ENCODE measurements at places on chromosomes 13 and 19.

DNA sequence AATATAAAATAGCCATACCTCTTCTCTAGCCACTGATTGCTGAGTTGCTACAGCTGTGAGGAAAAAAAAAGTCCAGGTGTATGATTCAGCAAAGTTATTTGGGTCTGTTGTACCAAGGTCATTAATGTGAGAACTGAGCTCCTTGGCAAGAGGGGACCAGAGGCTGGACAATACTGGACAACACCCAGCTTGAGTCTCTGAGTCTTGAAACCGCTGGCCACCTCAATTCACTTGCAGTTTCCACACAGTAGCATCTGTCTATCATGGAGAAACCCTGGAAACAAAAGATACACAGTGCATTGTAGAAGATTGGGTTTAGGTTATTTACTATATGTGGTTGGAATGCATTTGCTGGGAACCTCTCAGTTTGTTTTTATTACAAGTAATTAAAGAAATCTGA is 60.4 kb downstream of the WDFY2 start:
- DNase-seq: peak; percentile 3

DNA sequence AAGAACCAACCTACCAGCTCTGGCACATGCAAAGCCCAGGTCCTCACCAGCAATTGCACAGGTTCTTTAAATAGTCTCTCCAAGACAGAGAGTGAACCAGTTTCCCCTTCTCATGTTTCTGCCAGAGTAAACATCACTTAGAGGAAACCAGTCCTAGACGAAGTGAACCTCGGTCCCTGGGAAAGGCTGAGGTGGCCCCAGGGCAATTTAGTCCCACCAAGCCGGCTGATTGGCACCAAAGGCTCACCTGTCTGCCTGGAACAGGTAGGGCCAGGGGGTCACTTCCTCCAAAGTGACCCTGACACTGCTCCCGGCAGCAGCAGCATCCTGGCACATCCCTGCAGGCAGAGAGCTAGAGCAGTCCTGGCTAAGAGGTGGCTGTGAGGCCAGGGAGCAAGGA is 122.9 kb upstream of the ZNF507 start:
- DNase-seq: no peak

DNA sequence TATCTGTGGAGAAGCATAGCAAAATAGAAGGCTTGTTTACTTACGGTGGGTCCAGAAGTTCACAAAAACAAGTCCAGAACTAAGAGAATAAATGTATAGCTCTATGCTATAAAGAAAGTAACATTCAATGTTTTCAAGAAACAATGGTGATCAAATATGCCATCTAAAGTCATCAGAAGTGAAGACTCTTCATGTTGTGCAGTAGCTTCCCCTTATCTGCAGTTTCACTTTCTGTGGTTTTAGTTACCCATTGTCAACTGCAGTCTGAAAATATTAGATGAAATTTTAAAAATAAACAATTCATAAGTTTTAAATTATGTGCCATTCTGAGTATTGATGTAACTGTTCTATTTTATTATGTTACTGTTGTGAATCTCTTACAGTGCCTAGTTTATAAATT is 72.5 kb downstream of the EDNRB start:
- DNase-seq: no peak

GRCh38 chr13:111575719-111576118 is 255.3 kb downstream of the TEX29 start:
- DNase-seq: no peak

GRCh38 chr13:86831084-86831483 is 840.1 kb upstream of the SLITRK5 start:
- no peak for DNase-seq

DNA sequence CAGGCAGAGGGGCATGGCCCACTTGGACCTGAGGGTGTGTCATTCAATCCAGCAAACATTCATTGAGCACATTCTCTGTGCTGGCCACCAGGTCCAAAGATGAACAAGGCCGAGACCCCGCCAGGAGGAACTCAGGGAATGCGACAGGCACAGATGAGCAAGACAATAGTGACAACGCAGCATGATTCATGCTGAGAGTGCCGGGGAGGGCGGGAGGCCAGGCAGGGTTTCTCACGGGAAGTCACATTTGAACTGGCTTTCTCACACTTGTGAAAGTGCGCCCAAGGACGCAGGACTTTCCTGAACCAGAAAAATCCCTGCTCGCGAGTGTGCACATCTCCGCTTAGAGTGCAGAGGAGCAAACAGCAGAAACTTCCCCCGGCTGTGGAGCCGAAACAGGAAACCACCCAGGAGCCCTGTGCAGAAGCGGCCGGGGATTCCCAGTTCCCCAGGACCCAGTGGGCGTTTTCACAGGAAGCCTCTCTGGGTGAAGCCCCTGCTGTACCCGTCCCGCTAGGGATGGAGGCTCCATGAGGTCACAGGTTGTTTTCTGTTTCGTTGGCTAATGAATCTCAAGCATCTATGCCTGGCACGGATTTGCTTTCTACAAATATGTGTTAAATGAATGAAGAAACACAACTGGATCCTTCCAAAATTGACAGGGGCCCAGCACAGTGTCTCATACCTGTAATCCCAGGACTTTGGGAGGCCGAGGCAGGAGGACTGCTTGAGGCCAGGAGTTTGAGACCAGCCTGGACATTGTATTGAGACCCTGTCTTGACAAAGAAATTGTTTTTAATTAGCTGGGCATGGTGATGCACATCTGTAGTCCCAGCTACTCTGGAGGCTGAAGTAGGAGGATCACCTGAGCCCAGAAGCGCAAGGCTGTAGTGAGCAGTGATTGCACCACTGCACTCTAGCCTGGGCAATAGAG is 68.4 kb upstream of the TM9SF2 start:
- DNase-seq: peak; percentile 52

DNA sequence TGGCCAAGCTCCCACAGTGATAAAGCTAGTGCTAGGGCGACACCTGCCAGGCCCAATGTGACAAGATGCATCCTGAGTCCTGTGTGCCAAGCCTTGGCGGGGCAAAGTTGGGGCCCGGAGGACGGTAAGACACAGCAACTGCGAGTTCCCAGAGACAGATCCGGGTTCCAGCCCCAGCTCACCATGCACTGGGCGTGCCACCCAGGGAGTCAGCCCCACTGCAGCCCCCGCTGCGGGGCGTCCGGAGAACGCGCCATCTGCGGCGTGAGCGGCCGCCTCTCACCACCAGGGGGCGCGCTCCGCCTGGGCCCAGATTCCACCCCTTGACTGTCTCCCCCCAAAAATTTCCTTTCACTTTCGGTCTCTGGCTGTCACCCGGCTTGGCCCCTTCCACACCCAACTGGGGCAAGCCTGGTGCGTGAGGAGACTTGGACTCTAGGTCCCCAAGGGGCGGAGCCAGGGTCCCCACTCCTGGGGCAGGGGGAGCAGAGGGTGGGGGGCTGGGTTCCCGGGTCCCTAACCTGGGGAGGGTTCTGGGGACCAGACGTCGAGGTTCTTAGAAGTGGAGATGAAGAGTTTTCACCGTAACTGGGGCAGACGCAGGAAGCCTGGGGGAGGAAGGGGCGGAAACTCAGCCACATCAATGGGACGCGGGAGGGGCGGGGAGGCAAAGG is at the start of gene FLT3LG:
TSS of gene FLT3LG (plus strand) at position 348 of the 674 bp plus-strand sequence. CDS start 425 bp downstream, outside the sequence.
- DNase-seq: peak; percentile 76

- DNase-seq: peak; percentile 71
These were observed at the start of the genes COL4A1 and COL4A2 for GRCh38 chr13:110306960-110307766. Gene COL4A1, minus strand, starts transcription at chr13:110307157. Its CDS starts 130 bp downstream, at chr13:110307027. Gene COL4A2, plus strand, starts transcription at chr13:110307284. Its CDS starts 620 bp downstream, at chr13:110307904.

DNA sequence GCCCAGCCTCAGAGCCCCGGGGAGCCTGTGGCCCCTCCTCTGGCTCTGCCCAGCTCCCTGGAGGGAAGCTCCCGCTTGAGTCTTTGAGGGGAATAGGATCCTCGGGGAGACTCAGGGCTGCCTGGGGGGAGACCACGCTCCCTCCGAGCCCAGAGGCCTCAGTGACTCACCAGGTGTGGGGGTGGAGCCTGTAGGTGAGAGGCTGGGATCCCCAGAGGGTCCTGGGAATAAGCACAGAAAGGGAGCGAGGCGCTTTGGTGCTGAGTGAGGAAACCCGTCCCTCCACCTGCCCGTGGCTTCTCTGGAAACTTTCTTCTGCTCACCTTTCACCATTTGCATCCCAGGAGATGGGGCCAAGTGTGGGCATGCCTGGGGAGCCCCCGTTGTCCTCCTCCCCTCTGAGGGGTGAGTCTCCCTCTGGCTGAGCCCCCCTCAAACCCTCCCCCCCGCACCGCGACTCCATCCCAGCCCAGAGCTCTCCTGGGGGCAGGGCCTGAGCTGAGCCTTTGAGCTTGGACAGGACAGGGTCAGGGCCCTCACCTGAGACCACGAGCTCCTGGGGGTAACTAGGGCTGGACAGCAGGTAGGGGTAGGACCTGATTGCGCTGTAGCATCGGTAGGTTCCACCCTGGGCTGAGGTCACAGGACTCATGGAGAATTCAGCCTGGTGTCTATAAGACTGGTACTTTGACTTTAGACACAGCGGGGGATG is 2.7 kb downstream of the LILRB5 start:
- DNase-seq: no peak

DNA sequence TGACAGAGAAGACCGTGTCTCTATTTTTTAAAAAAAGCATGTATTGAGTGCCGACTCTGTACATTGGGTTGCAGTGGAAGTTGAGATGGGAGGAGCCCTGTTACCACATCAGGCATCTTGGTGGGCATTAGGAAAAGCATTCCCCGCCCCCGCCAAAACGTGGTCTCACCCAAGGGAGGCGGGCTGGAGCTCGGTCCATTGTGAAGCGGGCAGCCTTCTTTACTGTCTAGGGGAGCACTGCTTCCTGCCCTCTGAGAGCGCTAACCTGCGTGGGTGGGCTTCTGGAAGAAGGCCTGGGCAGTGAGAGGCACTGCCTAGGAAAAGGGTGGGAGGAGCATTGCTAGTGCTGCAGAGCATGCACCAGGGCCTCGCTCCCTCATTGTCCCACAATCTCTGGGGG is 3.9 kb downstream of the NR1H2 start:
- DNase-seq: no peak

- peak; percentile 21 for DNase-seq
These were observed 1.1 kb downstream of the KLHL26 start for GRCh38 chr19:18637673-18638630.

DNA sequence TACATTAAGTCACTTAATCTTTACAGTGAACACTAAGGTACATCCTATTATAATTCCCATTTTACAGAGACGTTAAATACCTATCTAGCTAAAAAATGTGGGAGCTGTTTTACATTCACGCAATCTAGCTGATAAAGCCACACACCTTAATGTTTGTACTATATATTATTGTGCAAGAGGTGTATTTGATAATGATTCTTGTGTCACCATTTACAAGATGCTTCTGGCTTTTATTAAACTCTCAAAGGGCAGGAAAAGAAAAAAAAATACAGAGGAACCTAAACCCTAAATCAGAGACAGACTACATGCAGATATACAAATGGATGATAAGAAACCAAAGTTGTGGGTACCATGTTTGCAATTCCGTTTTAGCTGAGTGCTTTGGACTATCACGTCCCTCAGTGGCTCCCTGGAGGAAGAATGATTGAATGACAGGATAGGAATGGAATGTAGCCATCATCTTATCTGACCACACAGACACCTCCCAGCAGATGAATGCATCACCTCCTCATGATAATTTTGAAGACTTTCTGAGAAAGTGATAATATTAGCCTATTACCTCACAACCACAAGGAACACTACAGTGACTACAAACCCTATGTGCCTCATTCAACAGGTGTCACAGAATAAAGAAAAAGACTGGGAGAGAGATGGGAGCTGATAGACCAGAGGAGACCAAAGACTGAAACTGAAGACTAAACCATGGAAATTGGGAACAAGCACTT is 230.5 kb upstream of the SERP2 start:
- peak; percentile 77 for DNase-seq

- DNase-seq: no peak
These were observed 244.2 kb downstream of the PCCA start for GRCh38 chr13:100333141-100333540.

GRCh38 chr13:23086968-23087623 is 93.7 kb upstream of the SGCG start:
- no peak for DNase-seq

DNA sequence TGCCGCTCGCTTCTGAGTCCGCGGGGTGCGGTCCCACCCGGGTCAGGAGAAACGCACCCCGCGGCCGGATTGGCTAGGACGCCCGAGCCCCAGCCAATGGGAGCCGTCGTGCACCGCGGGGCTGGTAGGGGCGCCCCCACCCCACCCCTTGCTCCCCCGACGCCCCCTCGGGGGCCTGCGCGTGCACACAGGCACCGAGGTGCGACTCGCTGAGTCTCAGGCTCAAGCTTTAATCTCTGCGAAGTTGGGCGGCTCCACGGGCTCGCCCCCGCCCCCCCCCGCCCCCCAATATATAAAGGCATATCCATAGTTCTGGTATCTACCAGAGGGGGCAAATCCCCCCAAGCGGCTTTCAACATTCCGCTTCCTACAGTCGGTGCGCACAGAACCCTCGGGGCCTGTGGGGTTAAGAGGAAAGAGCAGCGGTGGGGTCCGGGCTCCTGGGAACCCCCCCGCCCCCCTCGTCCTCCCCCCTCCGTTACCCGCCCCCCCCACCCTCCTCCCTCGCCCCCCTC is at the start of gene COX6B2:
TSS of gene COX6B2 (minus strand) at position 22 of the 515 bp plus-strand sequence. CDS start 198 bp downstream, outside the sequence.
- DNase-seq: no peak

GRCh38 chr13:110240352-110240751 is 66.6 kb downstream of the COL4A1 start:
- DNase-seq: no peak

GRCh38 chr13:33518452-33518851 is 232.9 kb upstream of the STARD13 start:
- no peak for DNase-seq

DNA sequence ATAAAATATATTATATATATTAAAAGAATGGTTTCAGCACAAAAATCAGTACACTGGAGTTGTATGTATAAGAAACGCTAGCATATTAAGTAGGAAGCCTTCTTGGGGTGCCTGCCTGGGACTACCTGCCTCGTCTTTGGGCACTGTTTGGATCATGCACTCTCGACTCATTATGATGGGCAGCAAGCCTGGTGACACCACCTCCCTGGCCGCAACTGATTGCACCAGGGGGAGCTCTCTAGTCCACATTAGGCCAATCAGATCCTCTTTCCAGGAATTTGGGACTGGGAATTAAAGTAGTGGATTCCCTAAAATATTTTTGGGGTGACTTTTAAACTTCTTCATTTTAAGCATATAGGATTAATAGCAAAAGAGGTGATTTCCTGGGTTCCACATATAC is 56.0 kb upstream of the RGCC start:
- no peak for DNase-seq

- DNase-seq: no peak
These were observed 169.9 kb downstream of the STK24 start for GRCh38 chr13:98406971-98407370.

GRCh38 chr13:24864579-24864978 is 100.6 kb downstream of the RNF17 start:
- DNase-seq: no peak

DNA sequence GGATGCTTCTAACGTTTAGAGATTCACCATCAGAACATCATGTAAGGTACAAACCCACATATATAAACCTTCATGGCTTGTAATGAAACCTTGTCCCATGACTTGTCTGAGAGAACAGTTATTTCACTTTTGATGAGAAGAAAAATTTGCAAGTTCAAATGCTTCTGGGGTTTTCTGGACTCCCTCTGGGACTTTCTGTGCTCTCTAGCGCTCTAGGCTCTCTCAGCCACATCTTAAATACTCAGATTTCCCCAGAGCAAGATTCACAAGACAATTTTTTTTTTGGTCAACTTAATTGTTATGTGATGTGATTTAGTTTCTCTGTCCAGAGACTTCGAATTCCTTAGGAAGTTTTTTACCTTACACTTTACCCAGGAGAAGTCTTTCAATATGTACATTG is 282.8 kb upstream of the EDNRB start:
- no peak for DNase-seq

Measured in ACHN (cell line).